ENCODE measurements at places on chromosomes 3 and 15.
A peak's percentile ranks its signal among the peaks of the same experiment; 100 is the strongest.

GRCh38 chr15:55108448-55108847 lies 88.3 kb downstream of the RSL24D1 start:
- no peak for DNase-seq

- no peak for DNase-seq
Observed at GRCh38 chr15:88746451-88746850, 56.8 kb upstream of the ACAN start.

DNA sequence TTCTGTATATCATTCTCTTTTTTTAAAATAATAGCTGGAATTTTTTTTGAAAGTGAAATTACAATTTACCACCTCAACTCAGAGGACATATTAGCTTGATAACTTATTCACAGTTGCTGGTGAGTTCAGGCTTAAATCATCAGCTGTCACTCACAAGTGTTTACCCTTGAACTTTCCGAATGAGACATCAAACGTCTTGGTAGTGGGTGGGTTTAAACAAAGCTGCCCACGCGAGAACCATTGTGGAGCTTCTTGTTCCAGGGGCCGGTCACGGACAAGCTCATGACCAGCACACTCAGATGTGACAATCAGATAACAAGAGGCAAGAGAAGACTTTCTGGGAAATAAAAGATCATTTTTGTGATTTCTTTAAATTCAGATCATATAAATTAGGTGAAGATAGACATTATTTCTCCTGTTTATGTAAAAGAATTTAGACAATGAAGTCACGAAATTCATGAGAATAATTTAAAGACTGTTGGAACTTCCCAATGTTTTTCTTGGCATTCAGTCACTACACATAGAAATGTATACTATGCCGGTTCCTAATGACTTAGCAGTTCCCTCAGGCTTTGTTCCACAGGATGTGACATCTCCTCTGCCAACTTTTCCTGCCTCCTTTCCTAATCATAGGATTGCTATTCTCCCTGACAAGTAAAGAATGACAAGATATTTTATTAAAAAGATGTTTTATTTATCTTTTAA lies 29.3 kb downstream of the BTD start:
- no peak for DNase-seq

DNA sequence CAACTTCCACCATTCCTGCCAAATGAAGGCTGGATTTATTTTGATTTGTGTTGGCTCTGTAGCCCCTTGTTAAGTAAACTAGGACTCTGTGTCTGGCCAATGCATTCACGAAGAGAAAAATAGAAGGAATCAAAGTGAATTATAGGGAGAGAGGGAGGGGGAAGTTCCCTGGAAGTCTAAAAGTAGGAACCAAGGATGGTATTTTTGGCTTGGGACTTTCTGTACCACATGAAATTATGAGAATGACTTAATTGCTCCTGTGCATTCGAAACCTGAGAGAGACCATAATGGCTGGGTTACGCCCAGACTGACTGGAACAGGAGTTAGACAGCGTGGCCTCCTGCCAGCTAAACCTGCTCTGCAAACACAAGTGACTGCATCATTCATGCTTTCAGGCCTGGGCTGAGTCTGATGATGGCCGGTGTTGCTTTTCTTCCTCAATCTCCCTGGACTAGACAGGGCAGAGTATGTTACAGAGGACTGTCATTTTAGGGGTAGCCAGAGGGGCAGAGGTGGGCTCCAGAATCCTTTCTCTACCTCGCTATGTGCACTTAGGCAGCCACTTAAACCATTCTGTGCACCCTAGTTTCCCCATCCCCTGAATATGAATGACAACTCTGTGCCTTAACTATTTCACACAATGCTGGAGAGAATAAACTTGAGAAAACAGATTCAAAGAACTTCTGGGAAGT lies 58.9 kb downstream of the MYO1E start:
- no peak for DNase-seq

DNA sequence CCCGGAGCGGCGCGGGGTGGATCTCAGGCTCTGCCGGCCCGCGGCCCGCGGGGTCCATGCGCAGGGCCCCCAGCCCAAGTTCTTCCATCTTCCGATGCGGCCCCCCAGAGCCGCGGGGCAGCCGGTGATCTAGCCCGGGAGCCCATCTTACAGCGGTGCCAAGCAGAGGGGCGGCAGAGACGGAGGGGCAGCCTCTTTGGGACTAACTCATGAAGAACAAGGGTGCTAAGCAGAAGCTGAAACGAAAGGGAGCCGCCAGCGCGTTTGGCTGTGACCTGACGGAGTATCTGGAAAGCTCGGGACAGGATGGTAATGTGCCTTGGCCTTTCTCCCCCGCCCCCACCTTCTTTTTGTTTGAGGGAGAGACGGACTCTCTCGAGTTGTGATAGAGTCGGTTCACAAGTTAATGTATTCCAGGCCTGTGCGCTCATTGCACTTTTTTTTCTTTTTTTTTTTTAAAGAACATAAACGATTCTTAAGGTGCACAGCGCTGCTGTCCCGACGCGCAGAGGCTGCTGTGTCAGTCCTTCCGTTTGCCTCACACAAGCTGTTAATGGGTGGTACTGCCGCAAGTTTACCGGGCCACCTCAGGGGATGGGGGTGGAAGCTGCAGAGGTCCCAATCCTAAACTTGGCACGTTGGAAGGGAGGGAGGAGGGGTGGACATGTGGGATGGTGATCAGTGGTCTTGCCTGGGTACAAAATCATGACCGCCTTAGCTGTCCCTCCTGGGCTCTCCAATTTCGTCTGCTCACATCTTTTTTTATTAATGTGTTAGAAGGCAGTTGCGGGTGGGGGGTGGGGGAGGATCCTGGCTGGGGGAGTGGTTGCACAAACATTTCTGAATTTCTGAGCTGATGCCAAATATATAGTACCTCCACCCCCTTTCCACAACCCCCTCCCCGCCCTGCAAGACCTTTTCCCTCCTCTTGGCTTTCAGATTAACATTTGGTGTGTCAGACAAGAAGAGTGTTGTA lies 801 bp downstream of the ARHGAP31 start:
- peak; percentile 56 for DNase-seq

DNA sequence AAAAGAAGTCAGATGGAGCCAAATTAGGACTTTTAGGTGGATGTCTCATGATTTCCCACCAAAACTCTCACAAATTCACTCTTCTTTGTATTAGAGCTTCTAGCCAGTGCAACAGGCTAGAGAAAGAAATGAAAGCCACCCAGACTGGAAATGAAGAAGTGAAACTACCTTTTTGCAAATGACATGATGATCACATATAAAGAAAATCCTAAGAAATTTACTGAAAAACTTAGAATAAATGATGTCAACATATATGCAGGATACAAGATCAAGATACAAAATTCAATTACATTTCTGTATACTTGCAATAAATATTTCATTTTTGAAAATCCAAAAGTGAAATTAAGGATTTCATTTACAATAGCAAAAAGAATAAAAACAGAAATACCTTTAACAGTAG lies 110.8 kb downstream of the LRIG1 start:
- no peak for DNase-seq

DNA sequence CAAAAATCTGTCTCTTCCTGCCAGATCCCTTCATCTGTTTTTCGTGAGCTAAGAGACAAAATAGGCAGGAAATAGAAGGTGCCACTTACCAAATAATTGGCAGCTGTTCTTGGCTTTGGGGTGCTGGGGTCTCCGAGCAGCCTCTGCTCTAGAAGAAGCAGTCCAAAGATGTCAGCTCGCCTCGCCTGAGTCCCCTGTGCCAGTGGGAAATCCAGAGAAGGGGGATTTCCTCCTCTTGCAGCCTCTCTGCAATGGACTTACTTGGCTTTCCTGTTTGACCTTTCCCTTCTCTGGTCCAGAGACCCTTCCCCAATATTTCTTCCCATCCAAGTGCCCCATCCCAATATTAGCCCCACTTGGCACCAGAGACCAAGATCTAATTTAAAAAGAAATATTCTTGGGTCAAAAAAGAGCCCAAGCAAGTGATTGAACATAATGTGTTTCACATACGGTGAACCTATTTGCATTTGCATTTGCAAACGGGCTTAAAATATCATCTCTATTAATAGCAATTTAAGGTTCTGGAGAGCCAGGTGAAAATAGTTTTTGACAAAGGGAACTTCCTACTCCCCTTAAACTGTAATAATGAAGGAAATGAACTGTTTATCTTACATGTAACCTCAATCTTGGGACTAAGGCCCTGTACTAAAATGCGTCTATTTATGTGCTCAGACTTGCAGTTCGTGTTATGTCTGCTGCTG lies 23.2 kb downstream of the CD86 start:
- no peak for DNase-seq

- DNase-seq: no peak
Observed at GRCh38 chr3:47412842-47413520, 32.2 kb downstream of the PTPN23 start.

GRCh38 chr3:38125305-38126120 lies 11.4 kb downstream of the ACAA1 start:
- no peak for DNase-seq

DNA sequence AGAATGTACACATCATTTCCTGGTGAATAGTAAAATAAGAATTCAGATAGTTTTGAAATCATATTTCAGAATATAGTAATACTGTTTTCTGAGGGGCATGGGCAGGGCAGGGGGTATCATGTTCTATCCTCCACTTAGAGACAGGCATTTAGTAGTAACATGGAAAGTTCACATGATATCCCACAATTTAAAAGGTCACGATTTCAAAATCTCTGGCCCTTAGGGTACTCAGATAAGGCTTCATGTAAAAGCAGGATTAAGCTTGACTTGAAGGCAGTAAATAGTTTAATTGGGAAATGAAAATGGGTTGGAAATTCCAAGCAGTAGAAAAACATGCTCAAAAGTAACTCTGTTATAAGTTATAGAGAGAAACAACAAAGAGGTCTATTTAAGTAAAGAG lies 353.2 kb upstream of the AGTR1 start:
- DNase-seq: no peak

Data from stimulated activated naive CD8-positive, alpha-beta T cell treated with anti-CD3 and anti-CD28 coated beads, Interleukin-15, amount 100 ng/mL, for 72 hours (primary cell).